Activated naive CD4-positive, alpha-beta T cell (primary cell): ENCODE measurements at places on chromosomes 7 and 10.

- DNase-seq, result peak; percentile 37
Measured at GRCh38 chr7:45089341-45089891, 647 bp upstream of the NACAD start.

DNA sequence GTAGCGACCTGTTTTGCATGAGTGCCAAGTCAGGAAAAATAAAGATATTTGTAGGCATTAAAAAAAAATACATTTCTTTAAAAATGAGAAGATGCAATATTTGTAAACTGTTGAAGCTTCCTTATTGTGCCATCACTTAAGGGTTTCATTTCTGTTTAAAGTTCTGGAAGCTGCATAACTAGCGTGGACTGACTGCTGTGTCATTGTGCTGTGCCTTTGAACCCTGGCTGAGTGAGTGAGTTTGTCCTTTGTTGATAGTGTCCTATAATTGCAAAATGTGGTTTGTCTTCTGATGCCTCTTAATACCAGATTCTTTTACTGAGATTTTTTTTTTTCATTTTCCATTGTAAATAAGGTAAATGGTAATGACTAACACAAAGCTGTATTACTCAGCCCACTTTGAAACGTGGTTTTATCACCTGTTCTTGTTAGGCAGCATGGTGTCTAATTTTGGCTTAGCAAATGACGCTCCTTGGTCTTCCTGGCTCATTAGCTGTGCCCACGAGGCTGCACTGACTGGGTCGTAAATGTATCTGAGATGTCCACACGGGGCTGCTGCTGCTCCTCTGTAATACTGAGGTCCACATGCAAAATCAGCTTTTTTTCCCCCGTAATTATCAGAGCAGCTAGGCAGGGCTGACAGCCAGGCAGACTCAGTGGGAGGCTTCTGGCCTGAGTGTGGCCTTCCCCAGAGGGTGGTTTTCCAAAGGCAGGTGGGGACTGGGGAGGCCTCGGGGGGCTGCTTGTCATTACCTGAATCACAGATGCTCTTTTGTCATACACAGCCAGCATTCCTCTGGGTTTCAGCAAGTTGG, 14.8 kb downstream of the ZSCAN25 start:
- no peak for DNase-seq

DNA sequence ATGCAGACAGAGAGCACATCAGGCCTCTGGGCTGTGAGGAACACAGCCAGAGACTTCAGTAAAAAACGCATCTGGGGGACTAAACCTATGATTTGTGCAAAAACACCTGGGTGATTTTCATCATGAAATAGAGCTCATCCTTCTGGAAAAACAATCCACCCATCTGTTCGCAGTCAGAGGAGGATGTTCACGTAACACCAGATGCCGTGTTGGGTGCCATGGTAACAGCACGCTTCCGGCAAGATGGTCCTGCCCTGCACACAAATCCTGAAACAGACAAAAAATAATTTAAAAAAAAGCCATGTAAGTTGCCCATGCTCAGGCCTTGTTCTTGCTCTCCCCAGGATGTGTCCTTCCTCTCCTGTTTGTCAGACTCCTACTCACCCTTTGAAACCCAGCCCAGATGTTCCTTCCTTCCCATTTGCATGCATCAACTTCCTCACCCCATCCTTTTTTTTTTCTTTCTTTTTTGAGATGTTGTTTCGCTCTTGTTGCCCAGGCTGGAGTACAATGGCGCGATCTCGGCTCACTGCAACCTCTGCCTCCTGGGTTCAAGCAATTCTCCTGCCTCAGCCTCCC, 28.3 kb upstream of the GNA12 start:
- no peak for DNase-seq

DNA sequence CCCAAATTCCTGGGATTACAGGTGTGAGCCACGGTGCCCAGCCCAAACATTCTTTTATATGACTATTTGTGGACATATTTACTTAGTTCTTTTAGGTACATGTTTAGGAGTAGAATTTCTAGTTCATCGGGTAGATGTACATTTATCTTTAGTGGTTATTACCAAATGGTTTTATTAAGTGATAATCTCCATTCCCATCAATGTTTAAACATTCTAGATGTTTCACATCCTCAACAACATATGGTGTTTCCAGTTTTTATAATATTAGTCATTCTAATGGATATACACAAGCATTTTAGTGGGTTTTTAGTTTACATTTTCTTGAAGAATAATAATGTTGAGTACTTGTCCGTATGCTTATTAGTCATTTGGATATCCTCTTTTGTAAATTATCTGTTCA, 131.7 kb downstream of the RTKN2 start:
- DNase-seq, result no peak

DNA sequence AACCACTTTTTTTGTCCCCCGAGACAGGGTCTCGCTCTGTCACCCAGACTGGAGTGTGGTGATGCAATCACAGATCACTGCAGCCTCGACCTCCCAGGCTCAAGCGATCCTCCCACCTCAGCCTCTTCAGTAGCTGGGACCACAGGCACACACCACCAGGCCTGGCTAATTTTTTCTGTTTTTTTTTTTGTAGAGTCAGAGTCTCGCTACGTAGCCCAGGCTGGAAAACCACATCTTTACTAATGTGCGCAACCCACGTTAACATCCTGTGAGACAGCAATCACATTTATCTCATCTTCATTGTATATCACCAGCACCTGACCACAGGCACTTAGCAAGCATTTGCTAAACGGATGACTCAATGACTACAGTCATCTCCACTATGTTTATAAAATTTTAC, 77.8 kb upstream of the ATP6V0A4 start:
- no peak for DNase-seq

- no peak for DNase-seq
Measured at GRCh38 chr7:101927802-101928201, 110.4 kb downstream of the CUX1 start.

- no peak for DNase-seq
Measured at GRCh38 chr10:4231439-4231838, 446.4 kb upstream of the KLF6 start.

DNA sequence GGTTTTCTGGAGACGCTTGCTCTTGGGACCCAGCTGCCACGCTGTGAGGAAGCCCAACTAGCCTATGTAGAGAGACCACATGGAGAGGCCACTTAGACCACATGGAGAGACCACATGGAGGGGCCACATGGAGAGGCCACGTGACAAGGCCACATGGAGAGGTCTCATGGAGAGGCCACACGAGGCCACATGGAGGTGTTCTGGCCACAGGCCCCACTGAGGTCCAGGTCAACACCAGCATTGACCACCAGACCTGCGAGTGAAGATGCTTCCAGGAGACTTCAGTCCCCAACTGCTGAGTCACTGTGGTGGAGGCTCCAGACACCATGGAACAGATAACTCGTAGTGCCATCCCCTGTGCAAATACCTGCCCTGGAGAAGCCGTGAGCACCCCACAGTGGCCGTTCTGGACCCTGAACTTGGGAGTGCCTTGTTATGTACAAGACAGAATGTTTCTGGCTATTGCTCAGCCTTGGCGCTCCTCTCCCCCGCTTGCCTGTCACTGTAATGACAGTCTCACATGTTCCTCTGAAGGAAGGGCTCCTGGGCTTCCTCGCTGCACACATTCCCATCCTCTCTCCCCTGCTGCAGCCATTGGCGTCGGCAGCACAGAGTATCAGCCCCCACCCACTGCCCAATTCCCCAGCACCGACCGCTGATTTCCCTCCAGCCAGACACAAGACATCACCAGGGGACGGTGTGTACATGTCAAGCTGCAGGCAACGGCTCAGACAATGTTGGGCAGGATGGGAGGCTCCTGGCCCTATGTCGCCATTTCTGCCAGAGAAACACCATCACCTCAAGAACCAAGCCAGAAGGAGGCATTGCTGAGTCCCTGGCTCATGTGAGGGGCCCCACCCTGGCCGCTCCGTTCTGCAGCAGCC, 49.0 kb upstream of the TNRC18 start:
- DNase-seq, result no peak

DNA sequence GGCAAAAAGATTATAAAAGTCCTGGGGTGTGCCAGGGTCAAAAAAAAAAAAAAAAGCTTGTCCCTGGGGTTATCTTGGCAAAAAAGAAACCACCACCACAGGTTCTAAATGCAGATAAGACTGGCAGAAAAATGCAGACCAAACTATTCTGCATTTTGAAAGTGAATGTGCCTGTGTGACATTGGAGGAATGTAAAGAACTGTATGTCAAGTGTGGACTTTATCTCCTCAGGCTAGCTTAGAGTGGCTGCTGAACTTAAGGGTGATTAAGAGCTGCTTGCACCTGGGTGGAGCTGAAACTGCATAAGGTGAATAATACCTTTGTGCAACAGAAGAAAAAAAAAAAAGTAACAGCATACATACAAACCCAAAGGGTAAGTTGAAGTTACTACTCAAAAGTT, 1.3 kb upstream of the NAPEPLD start:
- DNase-seq, result no peak

DNA sequence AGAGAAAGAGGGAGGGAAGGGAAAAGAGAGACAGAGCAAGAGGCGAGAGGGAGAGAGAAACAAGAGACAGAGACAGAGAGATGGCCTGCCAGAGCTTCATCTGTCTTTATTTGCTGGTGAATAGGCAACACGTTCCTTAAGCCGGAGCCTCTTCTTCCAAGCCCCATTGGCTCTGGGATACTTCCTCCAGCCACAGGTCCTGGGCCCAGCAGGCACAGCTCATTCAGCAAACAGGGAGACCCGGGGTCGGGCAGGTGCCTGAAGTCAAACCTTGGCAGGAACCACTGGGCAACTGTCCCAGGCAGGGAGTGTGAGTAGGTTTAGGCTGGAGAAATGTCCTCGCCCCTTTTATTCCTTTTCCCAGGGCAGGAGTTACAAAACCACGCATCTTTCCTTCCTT, 68.2 kb downstream of the MYL10 start:
- no peak for DNase-seq

DNA sequence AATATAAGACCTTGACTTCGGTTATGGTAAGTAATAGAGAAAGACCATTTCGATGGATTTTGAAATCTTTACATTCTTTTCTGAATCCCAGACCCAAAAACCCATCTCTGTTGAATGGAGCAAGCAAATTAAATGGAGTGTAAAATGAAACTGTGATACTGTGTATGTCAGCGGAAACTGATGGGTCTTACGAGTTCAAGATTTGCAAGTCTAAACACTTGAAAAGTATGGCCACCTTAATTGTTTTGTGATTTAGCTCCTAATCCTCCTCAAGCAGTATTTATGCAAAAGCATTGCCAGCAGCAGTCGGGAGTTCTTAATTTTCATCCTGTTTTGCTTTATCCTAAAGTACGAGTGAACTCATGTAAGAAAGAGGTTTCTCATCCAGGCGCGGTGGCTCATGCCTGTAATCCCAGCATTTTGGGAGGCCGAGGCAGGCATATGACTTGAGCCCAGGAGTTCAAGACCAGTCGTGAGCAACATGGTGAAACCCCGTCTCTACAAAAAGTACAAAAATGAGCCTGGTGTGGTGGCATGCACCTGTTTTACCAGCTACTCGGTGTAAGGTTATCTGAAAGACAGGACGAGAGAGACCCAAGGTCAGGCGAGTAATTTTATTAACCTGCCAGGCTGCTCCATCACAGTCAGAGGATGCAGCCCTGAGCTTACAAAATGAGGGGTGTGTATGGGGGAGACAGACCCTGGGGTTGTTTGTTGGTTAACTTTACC, 5.8 kb upstream of the DHTKD1 start:
- DNase-seq, result no peak

GRCh38 chr7:33582104-33582503, 323.2 kb upstream of the BMPER start:
- no peak for DNase-seq

DNA sequence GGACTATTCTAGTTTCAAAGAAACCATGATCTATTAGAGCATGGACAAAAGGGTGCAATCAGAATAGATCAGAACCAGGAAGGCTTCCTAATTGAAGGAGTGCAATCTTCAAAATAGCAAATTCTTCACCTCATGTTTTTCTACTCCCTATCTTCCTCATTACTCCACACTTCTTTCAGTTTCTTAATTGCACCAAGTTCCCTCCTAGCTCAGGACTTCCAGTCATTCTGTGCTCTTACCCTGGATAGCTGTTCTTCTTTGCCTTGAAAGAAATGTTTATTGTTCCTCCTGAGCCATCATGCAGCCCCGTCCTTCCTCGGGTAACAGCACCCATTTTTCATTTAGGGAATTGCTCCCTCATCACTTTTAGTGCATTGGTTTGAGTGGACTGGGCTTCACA, 23.1 kb downstream of the TRPV5 start:
- DNase-seq, result no peak

GRCh38 chr10:60339757-60340156, 49.9 kb downstream of the ANK3 start:
- no peak for DNase-seq

- DNase-seq, result no peak
Measured at GRCh38 chr10:12902851-12903358, 98.6 kb downstream of the CCDC3 start.

DNA sequence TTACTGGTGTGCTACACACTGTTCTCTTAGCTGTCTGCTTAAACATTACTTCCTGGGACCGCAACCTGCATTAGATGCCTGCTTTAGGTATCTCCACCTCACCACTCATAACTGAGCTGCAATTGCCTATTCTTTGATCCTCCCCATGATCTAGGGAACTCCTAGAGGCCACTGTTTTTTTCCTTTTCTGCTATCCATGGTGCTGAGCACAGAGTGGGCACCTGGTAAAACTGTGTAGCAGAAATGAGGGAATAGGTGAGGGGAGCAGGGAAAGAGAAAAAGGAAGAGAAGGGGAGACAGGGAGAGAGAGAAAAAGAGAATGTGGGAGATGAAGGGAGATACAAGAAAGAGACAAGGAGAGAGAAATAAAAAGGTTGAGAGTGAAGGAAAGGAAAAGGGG, 434.9 kb downstream of the ADRA2A start:
- DNase-seq, result no peak

GRCh38 chr10:70323138-70323696, 39.4 kb upstream of the NPFFR1 start:
- DNase-seq, result no peak

DNA sequence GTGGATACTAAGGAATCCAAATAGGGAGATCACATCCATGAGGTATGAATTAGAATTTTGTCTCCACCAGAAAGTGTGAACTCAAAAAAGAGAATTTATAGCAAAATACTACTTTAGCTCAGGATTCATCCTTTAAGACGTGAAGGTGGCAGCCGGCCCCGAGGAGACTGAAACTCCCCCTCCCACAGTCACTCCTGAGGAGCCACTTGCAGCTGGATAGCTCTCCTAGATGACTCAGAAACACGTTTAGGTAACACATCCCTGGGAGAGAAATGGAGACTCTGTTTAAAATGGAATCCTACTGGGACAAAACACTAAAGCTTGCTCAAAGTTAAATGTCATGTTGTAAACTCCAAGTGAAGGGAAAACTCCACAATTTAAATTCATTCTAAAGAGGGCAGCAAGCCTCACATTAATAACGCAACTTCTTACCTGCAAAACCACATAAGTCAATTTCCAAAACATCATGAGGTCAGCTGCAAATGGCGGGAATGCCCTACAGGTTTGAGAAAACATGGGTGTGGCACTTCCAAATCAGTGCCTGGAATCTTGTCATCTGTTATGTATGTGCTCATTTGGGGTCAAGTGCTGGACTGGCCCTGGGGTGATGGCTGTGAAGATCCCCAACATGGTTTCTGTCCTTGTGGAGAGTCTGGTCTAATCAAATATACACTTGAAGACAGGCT, 46.2 kb downstream of the ICA1 start:
- no peak for DNase-seq

GRCh38 chr7:154610903-154611302, 392.0 kb downstream of the PAXIP1 start:
- DNase-seq, result no peak

GRCh38 chr7:116772423-116772863, 89.9 kb upstream of the CAPZA2 start:
- DNase-seq, result no peak

GRCh38 chr10:24695452-24695851, 28.2 kb downstream of the ARHGAP21 start:
- DNase-seq, result no peak

GRCh38 chr10:49627644-49628247, 13.9 kb downstream of the CHAT start:
- DNase-seq, result no peak

GRCh38 chr10:66811211-66811610, 114.6 kb upstream of the LRRTM3 start:
- no peak for DNase-seq
